ENCODE measurements at places on chromosomes 7 and 10. TPM values are rescaled to one million over a fixed set of nuclear protein-coding genes. Genes with fewer than 3 reads are reported as not detected.

Gene MINDY3
- total RNA-seq = 37.4 TPM

Gene TMEM130
- not detected for total RNA-seq

Gene UCN3
- not detected for total RNA-seq

Gene SPDYE3
- not detected for total RNA-seq

Gene CDNF
- total RNA-seq = 4.9 TPM

- H3K27ac ChIP-seq = no peak overlapping the region
- peaks cover 4% of the 10 kb centered on the region for H3K36me3 ChIP-seq
- no peaks in the 10 kb centered on the region for H3K4me1 ChIP-seq
- DNase-seq = no peak
Observed at GRCh38 chr7:118575393-118575948, 351.0 kb downstream of the ANKRD7 start.

GRCh38 chr7:69966766-69967591 lies 368.7 kb downstream of the AUTS2 start:
- no peaks in the 10 kb centered on the region for H3K4me1 ChIP-seq
- no peaks in the 10 kb centered on the region for H3K27me3 ChIP-seq
- no peaks in the 10 kb centered on the region for H3K36me3 ChIP-seq
- no peak overlapping the region for H3K27ac ChIP-seq
- DNase-seq = no peak

GRCh38 chr7:154709840-154710520 lies 292.9 kb downstream of the PAXIP1 start:
- no peaks in the 10 kb centered on the region for H3K4me1 ChIP-seq
- no peak overlapping the region for H3K27ac ChIP-seq
- no peak for DNase-seq
- no peaks in the 10 kb centered on the region for H3K36me3 ChIP-seq
- no peak overlapping the region for H3K4me3 ChIP-seq
- no peaks in the 10 kb centered on the region for H3K27me3 ChIP-seq

- no peaks in the 10 kb centered on the region for H3K4me1 ChIP-seq
- no peak overlapping the region for H3K4me3 ChIP-seq
- no peaks in the 10 kb centered on the region for H3K27me3 ChIP-seq
- peaks cover 51% of the 10 kb centered on the region for H3K36me3 ChIP-seq
Observed at GRCh38 chr7:92200791-92201190, 21.8 kb upstream of the LRRD1 start.

GRCh38 chr7:28685644-28686417 lies 272.3 kb downstream of the TRIL start:
- H3K27ac ChIP-seq = no peak overlapping the region
- H3K4me3 ChIP-seq = no peak overlapping the region
- no peak for DNase-seq
- no peaks in the 10 kb centered on the region for H3K27me3 ChIP-seq

DNA sequence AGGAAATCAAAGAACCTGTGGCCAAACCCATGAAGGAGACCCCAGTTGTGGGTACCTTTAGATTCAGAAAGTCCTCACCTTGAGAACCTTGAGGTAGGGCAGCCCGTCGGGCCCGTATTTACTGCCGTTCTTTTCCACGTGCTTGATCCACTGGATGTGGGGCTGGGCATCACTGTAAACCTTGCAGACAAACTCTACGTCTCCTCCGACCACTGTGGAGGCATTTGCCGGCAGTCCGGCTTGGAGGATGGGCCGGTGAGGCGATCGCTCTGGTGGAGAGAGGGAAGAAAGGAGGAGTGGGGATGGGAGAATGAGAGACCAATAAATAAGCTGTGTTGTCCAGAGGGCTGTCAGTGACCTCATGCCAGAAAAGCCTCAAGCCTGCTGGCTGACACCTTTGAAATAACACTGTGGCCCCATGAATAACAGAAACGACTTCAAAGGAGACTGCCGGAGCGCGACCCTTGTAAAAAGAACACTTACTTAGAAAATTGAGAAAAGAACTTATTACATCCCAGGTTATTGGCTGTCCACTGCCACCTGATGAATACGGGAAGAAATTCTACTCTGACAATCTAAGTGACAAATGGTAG lies 78.2 kb downstream of the FGFR2 start:
- no peak for DNase-seq
- H3K4me1 ChIP-seq = no peaks in the 10 kb centered on the region
- H3K36me3 ChIP-seq = no peaks in the 10 kb centered on the region
- no peaks in the 10 kb centered on the region for H3K27me3 ChIP-seq
- no peak overlapping the region for H3K27ac ChIP-seq
- H3K4me3 ChIP-seq = no peak overlapping the region

DNA sequence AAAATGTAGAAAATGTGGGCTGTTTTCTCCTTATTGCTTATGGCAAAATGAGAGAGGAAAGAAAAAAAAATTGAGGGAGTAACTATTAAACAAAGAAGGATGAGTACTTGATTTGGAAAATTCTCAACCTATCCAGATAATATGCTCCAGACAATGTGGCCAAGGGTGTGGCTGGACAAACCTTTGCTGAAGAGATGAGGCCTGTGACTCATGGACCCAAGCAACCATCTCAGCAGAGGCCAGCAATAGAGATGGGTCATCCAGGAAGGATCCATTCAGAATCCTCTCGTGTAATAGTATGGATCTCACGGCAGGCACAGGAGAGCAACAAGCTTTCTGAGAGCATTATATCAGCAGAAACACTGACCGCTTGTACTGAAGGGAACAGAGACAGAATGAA lies 120.3 kb upstream of the CELF2 start:
- DNase-seq = no peak
- no peak overlapping the region for H3K27ac ChIP-seq
- no peak overlapping the region for H3K4me3 ChIP-seq
- H3K4me1 ChIP-seq = no peaks in the 10 kb centered on the region
- no peaks in the 10 kb centered on the region for H3K36me3 ChIP-seq

DNA sequence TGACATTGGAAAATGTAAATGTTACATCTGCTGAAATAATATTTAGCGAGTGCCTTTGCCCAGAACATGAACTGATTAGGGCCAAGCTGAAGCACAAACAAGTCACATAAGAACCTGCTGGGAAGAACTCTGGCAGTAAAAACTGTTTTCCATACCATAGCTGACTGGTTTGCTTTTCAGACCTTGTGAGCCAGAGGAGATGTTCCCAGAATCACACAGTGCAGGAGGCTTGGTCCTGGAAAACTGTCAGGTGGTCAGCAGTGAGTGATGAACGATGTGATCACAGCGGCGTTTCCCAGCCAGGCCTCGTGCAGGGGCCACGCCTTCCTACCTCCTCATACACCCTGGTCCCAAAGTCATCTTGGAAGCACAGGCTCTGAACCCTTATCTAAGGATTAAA lies 164.2 kb upstream of the EEPD1 start:
- no peak overlapping the region for H3K27ac ChIP-seq
- no peaks in the 10 kb centered on the region for H3K36me3 ChIP-seq
- no peak overlapping the region for H3K4me3 ChIP-seq
- DNase-seq = no peak
- H3K27me3 ChIP-seq = no peaks in the 10 kb centered on the region

- DNase-seq = no peak
- H3K27me3 ChIP-seq = no peaks in the 10 kb centered on the region
Observed at GRCh38 chr10:30631188-30631587, 1.6 kb upstream of the LYZL2 start.

GRCh38 chr7:149774237-149775175 lies 1.1 kb upstream of the ZNF467 start:
- H3K36me3 ChIP-seq = peaks cover 7% of the 10 kb centered on the region
- peaks cover 8% of the 10 kb centered on the region for H3K4me1 ChIP-seq
- no peak for DNase-seq
- H3K4me3 ChIP-seq = no peak overlapping the region

DNA sequence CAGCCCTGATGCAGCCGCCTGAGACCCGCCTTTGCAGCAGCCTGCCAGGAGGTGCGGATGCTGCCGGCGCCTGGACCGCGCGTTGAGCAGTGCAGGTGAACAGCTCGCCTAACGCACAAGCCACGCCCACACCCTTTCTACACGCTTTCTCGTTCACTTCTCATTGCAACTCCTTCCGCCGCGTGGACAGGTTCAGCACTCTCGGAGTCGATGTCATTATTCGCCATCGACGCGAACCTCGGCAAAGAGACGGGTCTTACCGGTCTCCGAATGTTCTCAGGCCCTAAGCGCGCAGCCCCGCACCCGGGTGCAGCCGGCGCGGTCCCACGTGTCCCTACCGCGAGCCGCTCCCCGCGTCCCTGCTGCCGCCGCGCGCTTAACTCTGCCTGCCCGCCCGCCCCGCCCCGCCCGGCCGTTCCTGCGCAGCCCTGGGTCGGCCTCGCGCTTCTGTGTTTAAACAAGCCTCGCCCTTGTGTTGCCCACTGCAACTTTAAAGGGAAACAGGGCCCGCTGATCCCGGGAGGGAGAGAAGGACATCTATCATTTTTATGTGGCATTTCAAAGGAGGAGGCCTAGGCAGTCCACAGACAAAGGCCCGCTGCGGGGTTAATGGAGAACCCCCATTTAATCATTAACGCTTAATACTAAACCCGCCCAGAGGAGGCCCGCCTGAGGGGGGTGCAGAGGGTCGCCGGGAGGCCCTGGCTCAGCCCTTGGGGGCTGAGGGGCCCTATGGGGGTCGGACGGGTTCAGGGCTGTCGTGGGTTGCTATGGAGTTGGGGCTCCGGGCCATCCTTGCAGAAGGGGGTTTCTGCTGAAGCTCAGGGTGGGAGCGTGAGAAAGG lies 128.5 kb downstream of the WDR11 start:
- no peak overlapping the region for H3K27ac ChIP-seq
- no peak for DNase-seq
- no peaks in the 10 kb centered on the region for H3K36me3 ChIP-seq
- H3K27me3 ChIP-seq = peaks cover 9% of the 10 kb centered on the region

- no peak overlapping the region for H3K4me3 ChIP-seq
- DNase-seq = no peak
- no peak overlapping the region for H3K27ac ChIP-seq
- H3K27me3 ChIP-seq = no peaks in the 10 kb centered on the region
Observed at GRCh38 chr10:86962981-86963310, 4.5 kb downstream of the SNCG start.

GRCh38 chr10:59805014-59805413 lies 51.8 kb upstream of the MRLN start:
- H3K4me3 ChIP-seq = no peak overlapping the region
- DNase-seq = no peak
- H3K4me1 ChIP-seq = no peaks in the 10 kb centered on the region
- H3K27me3 ChIP-seq = no peaks in the 10 kb centered on the region

DNA sequence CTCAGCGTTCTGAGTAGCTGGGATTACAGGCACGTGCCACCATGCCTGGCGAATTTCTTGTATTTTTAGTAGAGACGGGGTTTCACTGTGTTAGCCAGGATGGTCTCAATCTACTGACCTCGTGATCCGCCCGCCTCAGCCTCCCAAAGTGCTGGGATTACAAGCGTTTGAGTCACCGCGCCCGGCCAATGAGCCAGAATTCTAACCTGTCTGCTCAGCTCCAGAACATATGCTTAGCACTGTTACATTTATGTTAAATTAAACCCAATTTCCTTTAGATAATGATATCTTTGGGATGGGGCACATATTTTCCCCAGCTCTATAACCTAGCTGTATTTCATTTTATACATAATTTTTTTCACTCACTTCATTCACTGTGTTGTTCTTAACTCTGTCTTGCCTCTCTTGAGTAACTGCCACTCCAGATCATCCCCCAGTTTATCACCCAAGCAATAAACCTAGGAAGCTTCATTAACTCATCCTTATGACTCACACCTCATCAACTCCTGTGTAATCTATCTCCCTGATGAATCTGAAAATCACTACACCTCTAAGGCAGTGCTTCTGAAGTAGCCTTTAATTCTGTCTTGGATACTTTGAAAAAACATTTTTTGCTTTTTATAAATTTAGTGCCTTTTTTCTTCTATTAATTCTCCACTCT lies 559.7 kb upstream of the ZWINT start:
- H3K27me3 ChIP-seq = no peaks in the 10 kb centered on the region
- no peaks in the 10 kb centered on the region for H3K4me1 ChIP-seq
- no peak for DNase-seq
- no peak overlapping the region for H3K4me3 ChIP-seq
- H3K36me3 ChIP-seq = no peaks in the 10 kb centered on the region

GRCh38 chr7:158581440-158582088 lies 6.1 kb downstream of the PTPRN2 start:
- no peak for DNase-seq
- peaks cover 3% of the 10 kb centered on the region for H3K4me1 ChIP-seq
- H3K36me3 ChIP-seq = no peaks in the 10 kb centered on the region
- peaks cover 24% of the 10 kb centered on the region for H3K27me3 ChIP-seq
- H3K27ac ChIP-seq = no peak overlapping the region
